ENCODE measurements at places on chromosomes 7 and 10.
A peak's percentile ranks its signal among the peaks of the same experiment; 100 is the strongest.

GRCh38 chr10:88702848-88703597 is 3.0 kb upstream of the LIPK start:
- peak; percentile 88 for DNase-seq

DNA sequence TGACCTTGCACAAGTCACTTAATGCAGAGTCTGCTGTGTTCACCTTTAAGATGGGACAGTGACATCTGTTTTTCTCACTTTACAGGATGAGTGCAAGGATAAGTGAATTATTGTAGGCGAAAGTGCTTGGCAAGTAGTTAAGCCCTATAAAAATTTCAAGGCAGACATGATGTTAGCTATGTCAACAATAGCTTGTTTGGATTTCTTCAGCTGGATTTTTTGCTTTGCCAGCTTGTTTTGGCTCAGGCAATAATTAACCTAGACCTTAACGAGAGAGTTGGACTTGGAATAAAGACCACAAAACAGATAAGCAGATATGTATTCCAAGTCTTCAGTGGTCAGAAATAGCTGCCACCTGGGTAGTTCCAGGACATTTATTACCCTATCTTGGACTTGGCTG is 255.2 kb downstream of the ARL4A start:
- DNase-seq: no peak

DNA sequence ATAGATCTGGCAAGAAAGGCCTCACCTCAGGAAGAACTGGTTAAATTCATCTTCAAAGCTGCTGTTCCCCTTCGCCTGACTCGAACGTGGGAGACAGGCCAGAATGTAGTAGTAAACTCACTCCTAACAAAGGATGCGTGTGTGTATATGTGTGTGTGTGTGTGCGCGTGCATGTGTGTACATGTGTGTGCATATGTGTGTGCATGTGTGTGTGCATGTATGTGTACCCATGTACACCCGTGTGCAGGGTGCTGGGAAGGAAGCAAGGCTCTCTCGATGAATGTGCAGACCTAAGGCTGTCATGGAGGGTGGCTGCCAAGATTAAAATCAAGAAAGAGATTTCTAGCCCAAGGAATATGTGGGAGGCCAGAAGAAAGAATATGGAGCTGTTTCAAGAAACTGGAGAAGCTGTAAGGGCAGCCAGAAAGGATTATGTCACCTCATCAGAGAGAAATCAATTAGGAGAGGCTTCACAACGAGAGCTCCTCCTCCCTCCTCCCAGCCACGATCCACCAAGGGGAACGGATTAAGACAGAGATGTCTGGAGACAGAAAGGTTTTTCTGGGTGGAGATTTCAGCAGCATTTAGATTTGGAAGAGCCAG is 34.0 kb upstream of the LBX1 start:
- no peak for DNase-seq

GRCh38 chr10:53013201-53013810 is 240.7 kb upstream of the MBL2 start:
- no peak for DNase-seq

GRCh38 chr10:89966211-89966610 is 264.8 kb downstream of the KIF20B start:
- DNase-seq: no peak

DNA sequence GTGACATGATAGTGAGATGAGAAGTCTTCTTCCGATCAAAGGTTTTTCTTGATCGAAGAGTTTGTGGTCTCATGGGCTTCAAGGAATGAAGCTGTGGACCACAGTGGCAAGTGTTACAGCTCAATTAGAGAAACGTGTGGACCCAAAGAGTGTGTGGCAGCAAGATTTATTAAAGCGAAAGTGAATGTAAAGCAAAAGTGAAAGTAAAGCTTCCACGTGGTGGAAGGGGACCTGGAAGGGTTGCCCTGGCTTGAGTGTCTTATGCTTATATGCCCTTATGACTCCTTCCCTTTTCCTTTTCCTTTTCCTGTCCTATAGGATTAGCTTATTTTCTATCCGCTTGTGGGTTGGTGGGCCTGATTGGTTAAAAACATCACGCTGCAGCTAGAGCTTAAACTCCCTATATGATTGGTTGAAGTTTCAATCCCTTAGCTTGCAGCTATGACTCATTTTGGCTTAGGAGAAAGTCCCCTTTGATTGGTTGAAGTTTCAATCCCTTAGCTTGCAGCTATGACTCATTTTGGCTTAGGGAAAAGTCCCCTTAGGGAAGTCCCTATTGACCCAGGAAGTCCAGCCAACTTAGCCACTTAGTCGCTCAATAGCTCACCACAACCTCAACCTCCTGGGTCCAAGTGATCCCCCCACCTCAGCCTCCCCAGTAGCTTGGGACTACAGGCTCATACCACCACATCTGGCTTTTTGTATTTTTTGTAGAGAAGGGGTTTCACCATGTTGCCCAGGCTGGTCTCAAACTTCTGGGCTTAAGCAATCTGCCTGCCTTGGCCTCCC is 34.7 kb downstream of the MRPS24 start:
- no peak for DNase-seq

GRCh38 chr7:5831196-5831595 is 49.4 kb upstream of the OCM start:
- DNase-seq: peak; percentile 12

DNA sequence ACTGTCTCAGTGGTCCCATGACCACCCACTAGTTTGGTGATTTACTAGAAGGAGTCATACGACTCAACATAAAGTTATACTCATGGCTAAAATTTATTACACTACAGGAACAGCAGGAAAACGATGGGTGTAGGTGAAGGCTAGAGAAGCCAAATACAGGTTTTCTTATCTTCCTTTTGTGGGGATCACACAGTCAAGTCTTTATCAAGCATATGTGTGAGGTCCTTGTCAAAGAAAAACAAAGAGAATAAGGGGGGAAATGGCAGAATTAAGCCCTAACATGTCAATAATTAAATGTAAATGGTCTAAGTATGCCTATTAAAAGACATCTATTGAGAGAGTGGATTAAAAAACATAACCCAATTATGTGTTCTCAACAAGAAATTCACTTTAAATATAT is 47.8 kb upstream of the UBN2 start:
- DNase-seq: no peak

DNA sequence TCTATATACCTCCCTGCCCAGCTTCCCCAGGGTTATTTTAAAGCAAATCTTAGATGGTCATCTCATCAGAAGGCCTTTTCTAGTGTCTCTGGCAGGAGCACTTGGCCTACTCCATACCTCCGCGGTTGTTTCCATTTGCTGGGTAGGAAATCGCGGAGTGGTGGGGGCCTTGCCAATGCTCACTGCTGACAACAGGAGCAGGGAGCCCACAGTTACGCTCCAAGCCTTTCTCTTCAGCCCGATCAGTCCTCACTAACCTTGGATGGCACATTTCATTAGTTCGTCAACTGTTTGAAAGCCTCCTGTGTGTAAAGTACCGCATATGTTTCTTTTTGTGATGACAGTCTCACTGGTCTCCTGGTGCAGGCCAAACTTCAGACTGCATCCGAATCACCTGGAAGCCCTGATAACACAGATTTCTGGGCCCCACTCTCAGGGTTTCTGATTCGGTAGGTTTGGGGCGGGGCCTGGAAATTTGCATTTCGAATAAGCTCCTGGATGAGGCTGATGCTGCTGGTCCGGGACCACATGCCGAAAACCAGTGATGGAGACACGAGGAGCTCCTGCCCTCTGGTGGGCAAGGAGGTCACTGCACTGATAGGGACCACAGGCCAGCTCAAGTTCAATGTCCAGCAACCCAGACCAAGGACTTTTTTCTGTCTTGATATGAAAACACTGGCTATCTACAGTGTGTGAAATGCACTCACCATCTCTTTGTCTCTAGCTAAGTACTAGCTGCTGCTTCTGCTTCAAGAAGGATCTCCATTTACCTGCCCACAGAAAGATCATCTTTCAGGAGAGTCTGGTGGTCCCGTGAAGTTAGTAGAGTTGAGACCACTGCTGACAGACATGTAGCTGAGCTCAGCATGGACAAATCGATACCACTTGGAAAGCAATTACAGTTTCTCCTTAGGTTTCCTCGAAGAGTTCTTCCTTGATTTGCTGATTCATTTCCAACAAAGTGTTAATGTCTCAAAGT is 14.0 kb downstream of the LRGUK start:
- DNase-seq: peak; percentile 80

DNA sequence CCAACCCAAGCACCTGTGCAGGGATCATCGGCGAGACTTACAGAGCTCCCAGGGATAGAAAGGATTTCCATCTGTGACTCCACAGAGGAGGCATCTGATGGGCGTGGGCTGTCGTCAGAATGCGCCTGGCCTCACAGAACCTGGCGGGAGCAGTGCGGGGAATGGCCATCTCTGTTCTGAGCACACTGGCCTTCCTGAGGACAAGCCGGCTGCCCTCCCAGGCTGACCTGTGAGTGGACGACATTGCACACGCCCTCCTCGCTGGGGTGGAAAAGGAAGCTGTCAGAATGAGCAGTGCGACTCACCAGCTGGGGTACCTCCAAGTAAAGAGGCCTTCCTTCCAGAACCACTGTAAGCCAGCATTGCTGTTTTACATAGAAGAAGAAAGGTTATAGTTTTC is 234.6 kb upstream of the PITRM1 start:
- no peak for DNase-seq

DNA sequence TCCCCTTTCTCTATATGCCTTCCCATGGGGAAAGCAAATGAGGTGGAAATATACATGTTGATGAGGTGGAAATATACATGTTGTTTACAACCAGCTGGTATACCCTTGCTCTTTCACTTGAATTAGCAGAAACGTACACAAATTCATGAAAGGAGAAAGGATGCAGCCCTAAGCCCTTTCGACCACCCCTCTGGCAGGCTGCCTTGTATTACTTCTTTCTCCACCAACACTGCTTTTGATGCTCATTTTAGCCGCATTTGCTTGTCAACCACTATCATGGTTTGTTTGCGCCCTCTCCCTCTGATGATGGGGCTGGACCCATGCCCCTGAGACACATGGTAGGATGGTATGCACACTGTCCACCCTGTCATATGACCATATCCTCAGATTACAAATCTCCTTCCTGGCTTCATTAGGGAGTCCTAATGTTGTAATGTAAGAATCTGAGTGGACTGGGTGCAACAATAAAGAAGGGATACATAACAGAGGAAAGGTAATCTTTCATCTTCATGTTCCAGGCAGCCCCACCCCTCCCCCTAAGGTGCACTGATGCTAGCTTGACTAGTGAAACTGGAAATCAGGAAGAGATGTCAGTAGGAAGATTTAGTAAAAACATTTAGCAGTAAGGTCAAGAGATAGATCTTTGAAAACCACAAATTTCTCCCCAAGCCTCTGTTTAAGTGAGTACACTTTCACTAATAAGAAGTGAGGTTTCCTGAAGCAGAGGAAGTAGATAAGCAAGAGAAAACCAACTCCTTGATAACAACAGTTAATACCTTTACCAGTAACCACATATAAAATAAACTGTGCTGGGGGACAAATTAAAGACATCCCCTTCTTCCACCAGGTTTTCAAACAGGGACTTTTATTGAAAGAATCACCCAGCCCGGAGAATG is 536.8 kb upstream of the NRP1 start:
- no peak for DNase-seq

- DNase-seq: no peak
Measured at GRCh38 chr7:128042012-128042411, 10.8 kb upstream of the LRRC4 start.

GRCh38 chr10:132627666-132628531 is 90.3 kb downstream of the INPP5A start:
- DNase-seq: no peak

DNA sequence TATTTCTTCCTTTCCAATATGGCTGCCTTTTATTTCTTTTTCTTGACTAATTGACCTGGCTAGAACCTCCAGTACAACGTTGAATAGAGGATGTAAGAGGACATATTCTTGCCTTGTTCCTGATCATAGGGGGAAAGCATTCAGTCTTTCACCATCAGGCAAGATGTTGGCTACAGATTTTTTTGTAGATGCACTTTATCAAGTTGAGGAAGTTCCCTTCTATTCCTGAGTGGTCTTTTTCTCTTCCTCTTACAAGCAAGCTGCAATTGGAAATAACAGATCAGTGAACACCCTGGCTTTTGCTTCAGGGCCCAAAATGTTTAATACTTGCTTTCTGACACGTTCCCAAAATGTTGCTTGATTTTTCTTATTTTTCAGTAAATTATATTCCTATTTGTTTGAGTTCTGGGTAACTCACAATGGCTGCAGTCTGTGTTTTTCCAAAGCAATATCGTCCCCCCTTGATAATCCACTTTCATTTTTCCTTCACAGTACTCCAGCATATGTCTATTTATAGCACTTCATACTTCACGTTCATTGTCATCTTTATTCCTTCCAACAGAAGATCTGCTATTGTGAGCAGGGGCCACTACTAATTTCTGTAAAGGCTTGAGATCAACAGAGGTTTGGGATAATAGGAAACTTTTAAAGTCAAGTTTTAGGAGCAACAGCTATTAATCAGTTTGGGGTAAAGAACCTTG is 11.7 kb downstream of the CPEB3 start:
- DNase-seq: no peak

- DNase-seq: no peak
Measured at GRCh38 chr10:91198781-91199180, 21.7 kb upstream of the PCGF5 start.

DNA sequence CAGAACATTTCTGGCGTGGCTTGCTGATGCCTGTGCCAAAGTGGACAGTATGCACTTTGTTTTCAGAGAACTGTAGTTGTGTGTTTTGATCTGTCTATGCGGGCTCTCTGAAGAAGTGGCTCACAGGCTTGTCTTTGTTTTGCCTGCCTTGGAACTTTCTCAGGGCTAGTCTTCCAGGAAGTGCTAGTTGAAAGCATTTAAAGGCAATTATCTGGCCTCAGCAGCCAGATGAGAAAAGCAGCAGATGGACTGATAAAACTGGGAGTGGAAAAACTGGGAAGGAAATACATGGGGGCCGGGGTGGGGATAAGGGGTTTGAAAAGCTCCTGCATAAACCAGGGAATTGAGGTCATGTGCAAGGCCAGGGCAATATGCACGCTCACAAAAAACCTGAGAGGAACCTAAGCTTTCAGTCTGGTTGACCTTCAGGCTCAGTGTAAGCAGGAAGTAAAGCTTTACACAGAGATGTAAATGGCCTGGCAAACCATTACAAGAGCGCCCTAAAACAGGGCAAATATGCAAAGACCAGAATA is 94.5 kb downstream of the ZNF33B start:
- no peak for DNase-seq

GRCh38 chr10:27783660-27784059 is 38.0 kb upstream of the MKX start:
- peak; percentile 30 for DNase-seq

GRCh38 chr7:34133983-34134782 is 228.8 kb downstream of the BMPER start:
- peak; percentile 17 for DNase-seq

DNA sequence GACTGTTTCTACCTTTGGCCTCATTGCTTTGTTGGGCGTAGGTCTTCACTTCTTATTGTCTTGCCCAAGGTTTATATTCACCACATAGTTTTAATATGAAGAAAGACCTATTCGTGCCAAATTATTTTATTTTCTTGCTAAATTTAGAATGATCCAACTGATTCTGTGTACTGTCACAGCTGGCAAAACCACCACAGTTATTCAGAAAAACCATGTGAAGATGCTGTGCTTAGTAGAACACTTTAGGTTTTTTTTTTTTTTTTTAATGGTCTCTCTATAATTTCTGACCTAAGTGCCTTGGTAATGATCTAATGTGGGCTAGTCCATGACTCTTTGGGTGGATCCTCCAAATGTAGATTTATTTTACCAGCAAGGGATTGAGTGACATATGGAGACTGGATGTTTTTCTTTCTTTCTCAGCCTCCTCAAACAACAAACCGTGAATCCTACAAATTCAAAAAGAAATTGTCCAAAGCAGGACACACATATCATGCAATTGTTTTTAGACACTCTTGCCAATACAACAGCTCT is 243.8 kb downstream of the DYNC1I1 start:
- DNase-seq: no peak

Data from iPS DF 19.7 (cell line).